ENCODE measurements at places on chromosomes 5 and 9.

GRCh38 chr5:154679501-154679900 lies 75.7 kb upstream of the LARP1 start:
- DNase-seq: no peak

GRCh38 chr5:31688515-31689092 lies 49.7 kb downstream of the PDZD2 start:
- no peak for DNase-seq

DNA sequence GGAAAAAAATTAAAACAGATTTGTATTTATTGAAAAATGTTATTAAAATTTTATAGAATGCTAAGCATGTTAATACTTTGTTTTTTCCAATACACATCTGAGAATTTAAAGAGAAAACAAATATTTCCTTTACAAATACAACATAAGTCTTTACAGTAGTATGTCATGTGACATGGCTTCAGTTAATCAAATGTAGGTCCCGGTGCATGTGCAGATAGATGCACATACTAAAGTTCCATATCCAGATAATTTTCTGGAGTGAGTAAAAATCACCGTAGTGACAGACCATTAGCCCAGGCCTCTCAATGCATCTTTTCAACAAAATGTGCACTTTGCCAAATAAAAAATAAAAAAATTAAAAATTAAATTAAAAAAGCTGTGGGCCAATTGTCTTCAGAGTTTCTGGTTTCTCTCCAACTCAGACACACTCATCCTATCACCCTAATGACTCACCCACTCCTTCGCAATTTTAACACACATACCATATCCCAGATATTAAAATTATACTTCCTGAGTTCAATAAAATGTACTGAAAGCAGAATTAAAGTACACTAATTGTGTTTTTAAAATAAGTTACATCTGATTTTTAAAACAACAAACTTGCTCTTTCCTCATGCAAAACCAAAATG lies 508.1 kb downstream of the NR2F1-AS1 start:
- no peak for DNase-seq

- DNase-seq: no peak
Measured at GRCh38 chr5:98282521-98282920, 490.9 kb upstream of the RGMB start.

DNA sequence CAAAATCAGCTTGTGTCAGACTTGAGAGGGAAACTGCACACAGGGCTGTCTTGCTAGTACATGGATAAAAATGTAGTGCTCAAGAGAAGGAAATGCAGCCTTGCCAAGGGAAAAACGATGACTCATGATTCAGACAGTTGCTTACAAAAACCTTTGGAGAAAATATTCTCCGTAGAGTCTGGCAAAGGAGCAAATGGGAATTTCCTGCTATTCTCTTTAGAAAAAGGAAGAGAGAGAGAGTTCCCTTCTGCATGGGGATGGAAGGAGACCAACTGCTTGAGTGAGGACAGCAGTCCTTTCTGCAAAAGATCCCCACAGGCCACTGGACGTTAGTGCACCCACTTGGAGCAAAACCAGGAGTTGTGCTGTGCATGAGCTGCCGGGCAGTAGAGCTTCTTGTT lies 7.6 kb downstream of the IFNB1 start:
- DNase-seq: peak; percentile 40

DNA sequence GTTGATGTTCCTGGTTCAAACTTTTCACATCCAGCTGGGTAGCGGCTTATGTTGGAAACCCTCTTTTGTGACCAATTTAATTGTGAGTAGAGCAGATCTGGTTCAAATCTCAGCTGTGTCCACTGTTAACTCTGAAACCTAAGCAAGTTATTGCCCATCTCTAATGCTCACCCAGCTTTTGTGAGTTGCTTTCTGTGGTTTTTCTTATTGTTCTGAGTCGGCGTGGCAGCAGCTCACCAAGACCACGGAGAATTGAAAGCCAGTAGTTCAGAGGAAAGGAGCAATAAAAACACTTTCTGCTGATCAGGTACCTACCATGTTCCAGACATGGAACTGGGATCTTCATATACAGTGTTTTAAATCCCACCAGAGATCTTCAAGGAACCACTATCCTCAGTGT lies 114.4 kb downstream of the DOCK2 start:
- DNase-seq: no peak

DNA sequence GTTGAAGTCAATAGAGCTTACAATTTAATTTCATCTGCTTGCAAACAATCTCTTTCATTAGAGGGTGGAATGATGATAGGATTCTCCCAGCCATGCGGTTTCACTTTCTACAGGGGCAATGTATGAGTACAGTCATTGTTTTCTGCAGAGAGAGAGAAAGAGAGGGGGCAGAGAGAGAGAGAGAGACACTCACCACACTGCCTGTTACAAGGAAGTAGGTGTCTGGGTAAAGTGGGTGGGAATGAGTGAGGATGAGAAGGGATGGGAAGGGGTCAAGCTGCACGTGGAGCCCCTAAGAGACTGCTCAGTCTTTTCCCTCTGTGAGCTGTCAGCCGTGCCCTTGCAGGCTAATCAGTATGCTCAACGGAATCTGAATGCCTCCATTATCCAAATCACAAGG lies 454.3 kb downstream of the KDM4C start:
- DNase-seq: peak; percentile 38

DNA sequence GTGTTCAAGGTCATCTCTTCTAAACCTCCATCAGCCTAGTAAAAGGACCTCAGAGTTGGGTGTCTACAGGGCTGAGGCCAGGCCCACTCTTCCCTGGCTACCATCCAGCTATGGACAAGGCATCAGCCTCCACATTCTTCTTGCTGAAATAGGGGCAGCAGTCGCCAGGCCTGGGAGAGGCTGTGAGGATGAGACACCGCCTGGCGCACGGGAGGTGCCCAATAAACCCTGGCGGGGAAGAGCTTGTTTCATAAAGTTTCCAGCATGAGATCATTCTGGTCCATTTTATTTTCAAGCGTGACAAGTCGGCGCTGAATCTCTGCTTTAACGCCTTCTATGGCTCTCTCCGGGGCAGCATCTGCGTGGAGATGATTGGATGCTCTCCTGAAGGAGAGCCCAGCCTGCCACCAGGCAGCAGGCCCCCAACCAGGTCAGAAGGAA lies 153.4 kb downstream of the OLFM1 start:
- no peak for DNase-seq

DNA sequence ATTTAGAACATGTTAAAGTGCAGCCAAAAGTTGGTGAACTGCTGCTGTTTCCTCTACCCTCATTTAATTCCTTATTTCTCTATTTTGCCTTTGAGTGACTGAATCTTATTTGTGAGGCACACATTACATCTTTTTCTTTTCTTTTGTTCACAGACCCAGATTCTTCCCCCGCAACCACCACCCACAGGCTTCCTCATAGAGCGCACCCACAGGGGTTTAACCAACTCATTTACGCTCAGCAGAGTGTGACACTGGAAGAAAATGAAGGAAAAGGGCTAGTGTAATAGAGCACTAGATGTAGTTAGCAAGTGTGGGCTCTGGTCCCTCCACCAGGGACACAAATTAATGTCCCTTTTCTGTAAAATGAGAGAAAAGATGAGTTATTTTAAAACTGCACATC lies 200.7 kb downstream of the PARP8 start:
- peak; percentile 28 for DNase-seq

DNA sequence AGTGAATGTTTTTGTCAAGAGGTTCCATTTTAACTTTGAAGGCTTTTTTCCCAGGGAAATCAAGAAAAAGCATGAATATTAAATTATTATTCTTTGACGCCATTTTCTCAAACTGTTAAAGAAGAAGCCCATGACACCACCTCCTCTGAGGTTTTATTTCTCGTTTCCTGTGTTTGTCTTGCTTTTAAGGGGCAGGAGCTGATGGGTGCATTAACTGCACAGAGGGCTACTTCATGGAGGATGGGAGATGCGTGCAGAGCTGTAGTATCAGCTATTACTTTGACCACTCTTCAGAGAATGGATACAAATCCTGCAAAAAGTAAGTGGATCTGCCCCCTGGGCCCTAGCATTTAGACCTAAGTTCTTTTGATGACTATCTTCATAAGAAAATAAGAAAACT lies 205.3 kb downstream of the RFK start:
- DNase-seq: no peak

GRCh38 chr5:34667705-34668104 lies 11.6 kb downstream of the RAI14 start:
- DNase-seq: no peak

GRCh38 chr5:172556262-172556661 lies 84.8 kb upstream of the NEURL1B start:
- DNase-seq: no peak

- no peak for DNase-seq
Measured at GRCh38 chr5:141338538-141339306, at the start of gene PCDHGA2. TSS of gene PCDHGA2 (plus strand) at chr5:141338760.

DNA sequence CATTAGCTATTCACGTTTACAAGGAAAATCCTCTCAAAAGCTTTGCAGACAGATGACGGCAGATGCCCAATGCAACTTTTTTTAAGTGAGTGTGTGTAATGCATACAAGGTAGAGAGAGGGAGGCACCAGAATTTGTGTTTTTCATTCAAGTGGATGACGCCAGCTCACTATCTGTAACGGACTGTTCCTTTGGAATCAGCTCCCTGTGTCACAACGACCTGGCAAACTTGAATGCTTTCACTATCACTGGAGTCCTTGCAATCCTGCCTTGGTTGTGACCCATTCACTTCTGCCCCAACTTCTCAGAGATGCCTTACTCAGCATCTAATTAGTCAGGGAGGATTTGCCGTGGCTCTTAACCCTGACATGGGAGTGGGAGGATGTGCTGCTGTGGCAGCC lies 148.5 kb downstream of the BNC2 start:
- no peak for DNase-seq

DNA sequence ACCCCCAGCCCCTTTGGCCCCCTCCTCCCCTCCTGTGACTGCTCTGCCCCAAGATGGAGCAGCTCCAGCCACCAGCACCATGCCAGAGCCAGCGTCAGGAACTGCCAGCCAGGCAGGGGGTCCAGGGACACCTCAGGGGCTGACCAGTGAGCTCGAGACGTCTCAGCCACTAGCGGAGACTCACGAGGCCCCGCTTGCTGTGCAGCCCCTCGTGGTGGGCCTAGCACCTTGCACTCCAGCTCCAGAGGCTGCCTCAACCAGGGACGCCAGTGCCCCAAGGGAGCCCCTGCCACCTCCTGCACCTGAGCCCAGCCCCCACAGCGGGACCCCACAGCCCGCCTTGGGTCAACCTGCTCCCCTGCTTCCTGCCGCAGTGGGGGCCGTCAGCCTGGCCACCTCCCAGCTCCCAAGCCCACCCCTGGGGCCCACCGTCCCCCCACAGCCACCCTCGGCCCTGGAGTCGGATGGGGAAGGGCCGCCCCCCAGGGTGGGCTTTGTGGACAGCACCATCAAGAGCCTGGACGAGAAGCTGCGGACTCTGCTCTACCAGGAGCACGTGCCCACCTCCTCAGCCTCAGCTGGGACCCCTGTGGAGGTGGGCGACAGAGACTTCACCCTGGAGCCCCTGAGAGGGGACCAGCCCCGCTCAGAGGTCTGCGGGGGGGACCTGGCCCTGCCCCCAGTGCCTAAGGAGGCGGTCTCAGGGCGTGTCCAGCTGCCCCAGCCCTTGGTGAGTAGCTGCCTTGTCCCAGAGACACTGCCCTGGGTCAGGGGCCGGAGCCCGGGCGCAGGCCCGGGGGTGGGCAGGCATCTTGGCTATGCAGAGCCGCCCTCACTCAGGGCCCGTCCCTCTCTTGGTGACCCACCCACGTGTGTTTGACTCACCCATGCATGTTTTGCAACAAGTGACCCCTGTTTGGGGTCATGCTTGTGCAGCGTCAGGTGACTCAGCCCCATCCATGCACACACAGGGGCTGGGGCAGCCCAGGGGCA lies 105.2 kb downstream of the WNK2 start:
- DNase-seq: no peak

DNA sequence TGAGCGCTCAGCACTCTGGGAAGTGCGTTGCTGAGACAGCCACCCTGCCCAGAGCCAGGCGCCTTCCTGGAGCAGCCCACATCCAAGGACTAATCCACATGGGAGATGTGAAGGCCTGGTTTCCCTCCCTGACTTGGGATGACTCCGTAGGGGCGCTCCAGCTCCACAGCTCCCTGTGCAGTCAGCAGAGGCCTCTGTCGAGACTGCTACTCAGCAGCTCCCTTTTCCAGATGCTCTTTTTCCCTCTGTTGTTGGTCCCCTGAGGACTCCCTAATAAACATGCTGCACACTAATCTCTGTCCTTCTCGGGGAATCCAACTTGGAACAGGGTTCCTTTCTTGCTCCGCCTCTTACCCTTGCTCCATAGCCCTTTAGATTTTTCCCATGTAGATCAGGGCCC lies 237.3 kb downstream of the ZSWIM6 start:
- DNase-seq: no peak

DNA sequence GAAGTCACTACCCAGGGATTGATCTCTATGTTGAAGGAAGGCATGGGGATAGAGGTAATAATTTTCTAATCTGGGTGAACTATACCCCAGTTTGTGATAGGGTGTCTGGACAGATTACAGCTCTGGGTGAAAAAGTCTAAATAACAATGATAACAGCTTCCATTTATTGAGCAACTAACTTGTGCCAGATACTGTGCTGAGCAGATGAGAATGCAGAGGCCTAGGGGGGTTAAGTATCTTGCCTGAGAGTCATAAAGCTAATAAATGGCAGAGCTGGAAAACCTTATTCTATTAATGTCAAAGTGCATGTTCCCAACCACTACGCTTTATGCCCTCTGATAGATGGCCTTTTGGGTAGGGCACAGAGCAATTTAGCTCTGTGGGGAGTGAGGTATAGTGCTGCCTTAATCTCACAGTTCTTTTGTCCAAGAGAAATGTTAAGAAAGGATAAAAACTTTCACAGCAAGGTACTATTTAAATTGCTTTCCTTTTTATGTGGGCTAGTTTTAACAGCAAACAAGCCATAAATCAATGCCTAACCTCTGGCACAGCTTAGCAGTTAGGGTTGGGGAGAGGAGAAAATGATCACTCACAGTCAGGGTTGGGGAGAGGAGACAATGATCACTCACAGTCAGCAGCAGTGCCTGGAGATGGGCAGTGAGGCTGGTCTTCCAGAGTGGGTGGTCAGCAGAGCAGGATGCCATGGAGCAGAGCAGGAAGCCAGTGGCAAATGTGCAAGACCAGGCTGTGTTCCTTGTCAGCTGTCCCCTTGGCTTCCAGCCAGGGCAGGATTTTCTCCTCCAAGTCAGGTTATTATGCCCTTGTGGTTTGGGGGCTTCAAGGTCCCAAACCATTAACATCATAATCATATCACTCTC lies 187.0 kb downstream of the CARTPT start:
- no peak for DNase-seq

DNA sequence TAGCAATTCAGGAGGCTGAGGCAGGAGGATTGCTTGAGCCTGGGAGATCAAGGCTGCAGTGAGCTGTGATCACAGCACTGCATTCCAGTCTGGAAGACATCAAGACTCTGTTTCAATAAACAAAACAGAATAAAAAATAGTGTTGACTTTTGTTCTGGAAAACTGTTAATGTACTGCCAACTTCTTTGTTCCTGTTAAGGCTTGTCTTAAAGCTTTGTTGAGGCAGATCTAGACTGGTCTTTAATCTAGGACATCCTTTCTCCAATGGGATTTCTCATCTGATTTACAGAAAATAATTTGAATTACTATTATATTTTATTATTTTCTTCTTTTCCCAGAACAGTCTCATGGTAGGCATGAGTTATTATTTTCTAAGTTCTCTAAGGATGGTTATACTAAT lies 26.0 kb downstream of the BDP1 start:
- DNase-seq: no peak

- peak; percentile 37 for DNase-seq
Measured at GRCh38 chr9:87812375-87813118, 70.1 kb upstream of the SPATA31E1 start.

GRCh38 chr5:101966476-101966875 lies 329.6 kb downstream of the SLCO4C1 start:
- DNase-seq: no peak

All from head of caudate nucleus (tissue), 42 donors.